Dorsolateral prefrontal cortex (tissue), 122 donors: ENCODE measurements at places on chromosomes 4 and X.

GRCh38 chr4:15197005-15197404 is 194.7 kb downstream of the CPEB2 start:
- no peak for DNase-seq

DNA sequence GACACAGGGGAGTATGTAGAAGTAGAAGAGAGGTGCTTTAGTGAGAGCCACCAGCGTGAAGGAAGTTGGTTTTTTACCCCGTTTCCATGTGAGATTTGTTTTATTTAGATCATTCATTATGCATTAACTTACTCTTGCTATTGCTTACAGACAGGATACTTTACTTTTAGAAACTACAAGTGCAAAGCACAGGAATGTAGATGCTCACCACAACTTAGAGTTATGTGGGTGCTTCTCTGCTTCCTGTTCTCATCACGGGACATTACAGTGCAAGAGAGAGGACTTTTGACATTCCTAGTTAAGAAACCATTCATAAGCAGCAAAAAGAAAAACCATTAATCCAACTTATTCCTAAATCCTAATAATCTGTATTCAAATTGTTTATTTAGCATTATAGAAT is 25.6 kb upstream of the SPANXD start:
- no peak for DNase-seq

DNA sequence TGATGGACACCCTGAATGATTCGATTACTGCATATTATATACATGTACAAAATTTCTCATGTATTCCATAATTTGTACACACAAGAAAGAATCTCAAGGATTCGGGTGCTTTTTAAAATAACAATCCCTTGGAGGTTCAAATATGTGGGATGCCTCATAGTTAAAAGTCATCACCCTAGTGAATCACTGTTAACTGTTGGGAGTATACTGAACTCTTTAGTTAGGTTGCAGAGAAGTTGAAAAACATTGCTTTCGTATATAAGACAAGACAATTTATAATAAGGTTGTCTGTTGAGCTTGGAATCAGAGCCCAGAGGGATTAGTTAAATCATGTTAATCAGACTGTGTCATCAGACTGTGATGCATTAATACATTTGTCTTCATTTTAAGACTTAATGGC is 15.6 kb downstream of the DCK start:
- DNase-seq = no peak

GRCh38 chr4:136599890-136600289 is 932.4 kb downstream of the PCDH18 start:
- no peak for DNase-seq

DNA sequence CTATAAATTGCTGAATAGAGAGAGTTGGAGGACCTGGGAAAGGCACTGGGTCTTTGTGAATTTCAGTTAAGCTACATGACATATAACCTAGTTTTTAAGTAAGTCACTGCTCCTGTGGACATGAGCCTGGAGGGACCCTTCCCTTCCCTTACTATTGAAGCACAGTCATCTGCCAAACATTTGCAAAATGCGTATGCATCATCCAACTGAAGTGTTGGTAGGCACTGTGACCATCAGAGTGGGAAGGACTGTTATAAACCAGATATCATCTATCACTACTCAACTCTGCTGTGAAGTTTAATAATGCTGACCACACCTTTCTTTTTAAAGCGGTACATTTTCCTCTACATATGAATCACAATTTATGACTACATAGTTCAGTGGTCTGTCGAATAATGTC is 5.2 kb downstream of the GABRA3 start:
- no peak for DNase-seq

- DNase-seq = no peak
Measured at GRCh38 chr4:16289897-16290554, 63.8 kb upstream of the TAPT1 start.

DNA sequence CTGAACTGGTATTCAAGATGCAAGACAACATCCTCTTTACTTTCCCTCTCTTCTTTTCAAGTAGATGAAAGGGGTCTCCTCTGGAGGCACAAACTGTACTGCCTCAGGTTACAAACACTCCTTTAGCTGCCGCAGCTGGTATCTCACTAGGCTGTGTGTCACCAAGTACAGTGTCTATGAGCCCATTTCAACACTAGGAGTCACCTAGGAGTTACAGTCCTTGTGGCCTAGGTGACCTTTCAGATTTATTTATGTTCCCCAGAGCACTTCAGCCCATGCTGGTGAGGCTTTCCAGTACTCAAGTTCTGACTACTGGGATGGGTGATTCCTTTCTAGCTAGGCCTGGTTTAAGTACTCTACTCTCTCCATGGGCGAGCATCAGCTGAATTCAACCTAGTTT is 32.4 kb upstream of the TMLHE start:
- no peak for DNase-seq

GRCh38 chr4:186931519-186931918 is 207.9 kb upstream of the FAT1 start:
- no peak for DNase-seq

- no peak for DNase-seq
Measured at GRCh38 chr4:175536852-175537453, 275.1 kb downstream of the GPM6A start.

GRCh38 chrX:139811942-139812629 is 104.1 kb upstream of the MCF2 start:
- DNase-seq = no peak

DNA sequence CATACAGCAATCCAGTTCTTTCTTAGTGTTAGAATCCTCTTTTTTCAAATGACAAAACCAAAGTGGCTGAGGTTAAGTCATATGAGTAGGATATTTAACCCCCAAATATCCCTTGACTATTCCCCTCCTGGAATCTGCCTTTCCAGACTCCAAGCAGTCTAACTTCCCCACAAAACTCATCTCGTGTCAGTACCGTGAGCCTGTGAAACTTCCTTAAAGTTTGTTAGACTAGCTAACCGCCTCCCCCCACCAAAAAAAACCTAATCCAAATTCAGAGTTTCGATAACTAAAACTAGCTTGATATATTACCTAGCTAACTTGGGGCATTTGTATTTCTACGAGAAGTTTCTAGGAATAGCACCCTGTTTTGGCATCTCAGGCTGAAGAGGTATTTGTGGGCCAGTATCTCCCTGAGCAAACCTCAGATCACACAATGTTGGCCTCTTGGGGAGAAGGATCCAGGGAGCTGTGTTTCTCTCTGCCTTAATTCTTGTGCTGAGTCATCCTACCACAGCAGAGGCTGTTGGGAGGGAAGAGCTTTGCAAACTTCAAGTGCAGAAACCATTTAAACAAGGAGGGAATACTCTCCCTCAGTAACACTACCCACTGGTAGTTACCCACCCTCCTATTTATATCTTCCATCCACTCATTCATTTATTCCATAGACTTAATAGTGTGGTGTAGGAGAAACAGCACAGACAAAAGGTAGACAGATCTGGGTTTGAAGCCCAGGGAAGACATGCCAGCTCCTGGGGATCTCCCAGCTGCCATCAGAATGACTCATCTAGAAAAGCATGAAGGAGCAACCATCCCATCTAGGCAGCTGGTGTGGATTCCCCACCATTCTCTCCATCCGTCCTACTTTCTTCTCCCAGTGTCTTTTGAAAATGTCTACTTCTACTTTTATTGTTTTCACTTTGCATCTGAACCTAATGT is 39.3 kb upstream of the TXK start:
- peak; percentile 6 for DNase-seq

DNA sequence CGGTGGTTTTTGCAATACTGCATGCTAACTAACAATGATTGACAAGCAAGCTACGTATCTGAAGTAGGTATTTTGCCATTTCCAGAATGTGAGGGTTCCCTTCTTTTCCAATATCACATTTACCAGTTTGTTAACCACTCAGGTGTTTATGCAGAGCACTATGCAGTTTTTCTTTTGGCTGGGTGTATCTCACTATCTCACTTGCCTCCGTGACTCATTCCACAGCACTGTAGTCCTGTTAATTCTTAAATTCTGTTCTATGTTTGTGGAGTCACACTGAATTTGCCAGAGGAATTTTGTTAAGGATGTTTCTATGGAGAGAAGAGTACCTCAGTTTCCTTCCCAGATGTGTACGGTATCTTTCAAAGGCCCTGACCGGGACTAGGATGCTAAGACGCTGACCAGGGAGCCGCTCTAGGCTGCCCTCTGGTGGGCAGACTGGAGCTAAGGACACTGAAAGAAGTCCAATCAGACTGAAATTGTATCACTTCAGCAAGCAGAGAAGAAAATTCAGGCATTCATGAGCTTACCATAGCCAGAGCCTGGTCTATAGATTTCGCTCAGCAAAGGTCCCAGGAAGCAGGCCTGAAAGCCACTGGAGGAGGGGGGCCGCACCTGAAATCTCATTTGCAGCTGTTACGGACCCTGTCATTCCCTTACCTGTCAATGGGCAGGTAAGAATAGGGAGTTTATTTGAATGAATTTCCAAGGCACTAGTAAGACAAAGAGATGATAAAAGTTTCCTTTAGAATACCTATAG is 388.4 kb upstream of the SPOCK3 start:
- peak; percentile 78 for DNase-seq

DNA sequence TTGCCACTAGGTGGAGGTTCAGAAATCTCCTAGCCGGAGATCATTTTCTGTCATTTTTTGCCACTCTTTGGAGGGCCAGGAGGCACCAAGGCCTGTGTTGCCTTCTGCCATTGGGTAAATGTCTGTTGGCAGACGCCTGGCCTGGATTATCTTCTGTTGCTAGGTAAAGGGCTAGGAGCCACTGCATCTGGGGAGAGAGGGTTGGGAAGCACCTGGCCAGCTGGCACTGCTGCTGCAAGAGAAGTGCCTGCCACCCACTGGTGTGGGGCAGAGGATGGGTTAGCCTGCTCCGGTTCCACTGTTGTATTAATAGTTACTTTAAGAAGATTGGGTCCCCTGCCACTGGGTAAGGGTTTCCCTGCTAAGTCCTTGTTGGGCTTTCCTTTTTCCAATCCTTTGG is 58.1 kb downstream of the AWAT2 start:
- DNase-seq = no peak

GRCh38 chr4:104272966-104273365 is 221.7 kb downstream of the CXXC4 start:
- no peak for DNase-seq

GRCh38 chrX:40267334-40268187 is 169.8 kb upstream of the BCOR start:
- DNase-seq = no peak

GRCh38 chr4:55592014-55592413 is at the start of gene PDCL2:
Gene PDCL2, minus strand, starts transcription at chr4:55592245. Its CDS starts 136 bp downstream, at chr4:55592109.
- DNase-seq = no peak

DNA sequence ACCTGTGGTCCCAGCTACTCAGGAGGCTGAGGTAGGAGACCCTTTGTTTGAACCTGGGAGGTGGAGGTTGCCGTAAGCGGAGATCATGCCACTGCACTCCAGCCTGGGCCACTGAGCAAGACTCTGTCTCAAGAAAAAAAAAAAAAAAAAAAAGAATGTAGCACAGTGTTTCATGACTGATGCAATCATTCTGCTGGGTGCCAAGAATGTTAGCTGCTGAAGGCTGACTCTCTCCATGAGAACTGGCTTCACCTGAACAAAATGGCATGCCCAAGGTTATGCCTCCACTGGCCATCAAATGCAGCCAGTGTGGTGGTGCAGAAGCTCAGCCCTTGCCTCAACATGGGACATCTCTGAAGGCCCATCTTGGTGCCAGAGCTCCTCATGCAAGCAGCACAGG is 412.1 kb downstream of the ADAM29 start:
- DNase-seq = no peak

- no peak for DNase-seq
Measured at GRCh38 chr4:76470064-76470463, 35.0 kb downstream of the SHROOM3 start.

- no peak for DNase-seq
Measured at GRCh38 chr4:18109676-18110075, 88.1 kb upstream of the LCORL start.

- DNase-seq = no peak
Measured at GRCh38 chr4:123353656-123354055, 42.9 kb upstream of the SPRY1 start.
